ENCODE measurements at places on chromosomes 1 and 21. TPM values are rescaled to one million over a fixed set of nuclear protein-coding genes. Genes with fewer than 3 reads are reported as not detected.
A peak's percentile ranks its signal among the peaks of the same experiment; 100 is the strongest.

Gene NGF
- 9.7 TPM for total RNA-seq

Gene KIF14
- 30.0 TPM for total RNA-seq

Gene FCN3
- total RNA-seq = not detected

Gene TLCD4
- 11.2 TPM for total RNA-seq

Gene PLA2G5
- total RNA-seq = not detected

Gene SLC9C2
- total RNA-seq = not detected

- no peak for DNase-seq
Measured at GRCh38 chr1:97412737-97413136, 508.1 kb downstream of the DPYD start.

- DNase-seq = peak; percentile 61
Measured at GRCh38 chr1:35715568-35716002, 3.1 kb downstream of the C1orf216 start.

GRCh38 chr1:179228783-179229213 is 679 bp downstream of the ABL2 start:
- DNase-seq = peak; percentile 19

- peak; percentile 64 for DNase-seq
Measured at GRCh38 chr1:44714944-44715571, 15.9 kb downstream of the RNU5D-1 start.

DNA sequence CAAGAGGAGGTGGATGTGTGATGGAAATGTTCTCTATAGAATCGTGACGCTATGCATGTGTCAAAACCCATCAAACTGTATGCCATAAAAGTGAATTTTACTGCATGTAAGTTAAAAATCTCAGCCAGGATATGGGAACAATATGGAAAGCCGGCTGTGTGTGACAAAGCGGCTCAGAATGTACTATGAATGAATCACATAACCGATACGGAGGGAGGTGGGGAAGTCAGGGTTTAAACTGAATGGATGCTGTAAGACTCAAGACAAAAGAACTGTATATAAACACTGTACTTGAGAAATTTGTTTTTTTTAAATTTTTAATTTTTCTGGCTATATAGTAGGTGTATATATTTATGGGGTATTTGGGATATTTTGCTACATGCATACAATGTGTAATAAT is 111.6 kb upstream of the PDE4B start:
- no peak for DNase-seq

DNA sequence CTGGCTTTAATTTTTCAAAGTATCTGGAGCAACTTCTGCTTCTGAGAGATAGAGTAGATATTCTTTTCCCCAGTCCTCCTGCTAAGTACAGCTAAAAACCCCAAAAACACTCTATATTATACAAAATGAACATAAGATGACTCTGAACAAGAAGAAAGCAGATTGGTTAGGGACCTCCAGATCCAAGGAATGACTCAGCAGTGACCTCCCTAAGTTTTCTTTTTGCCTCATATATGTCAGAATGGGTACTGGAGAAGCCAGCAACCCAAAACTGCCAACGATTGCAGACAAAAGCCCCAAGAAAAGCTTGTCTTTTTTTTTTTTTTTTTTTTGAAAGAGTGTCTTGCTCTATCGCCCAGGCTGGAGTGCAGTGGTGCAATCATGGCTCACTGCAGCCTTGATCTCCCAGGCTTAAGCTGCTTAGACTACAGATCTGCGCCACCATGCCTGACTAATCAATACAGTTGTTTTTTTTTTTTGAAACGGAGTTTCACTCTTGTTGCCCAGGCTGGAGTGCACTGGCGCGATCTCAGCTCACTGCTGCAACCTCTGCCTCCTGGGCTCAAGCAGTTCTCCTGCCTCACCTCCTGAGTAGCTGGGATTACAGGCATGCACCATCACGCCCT is 22.7 kb downstream of the NDUFS5 start:
- no peak for DNase-seq

DNA sequence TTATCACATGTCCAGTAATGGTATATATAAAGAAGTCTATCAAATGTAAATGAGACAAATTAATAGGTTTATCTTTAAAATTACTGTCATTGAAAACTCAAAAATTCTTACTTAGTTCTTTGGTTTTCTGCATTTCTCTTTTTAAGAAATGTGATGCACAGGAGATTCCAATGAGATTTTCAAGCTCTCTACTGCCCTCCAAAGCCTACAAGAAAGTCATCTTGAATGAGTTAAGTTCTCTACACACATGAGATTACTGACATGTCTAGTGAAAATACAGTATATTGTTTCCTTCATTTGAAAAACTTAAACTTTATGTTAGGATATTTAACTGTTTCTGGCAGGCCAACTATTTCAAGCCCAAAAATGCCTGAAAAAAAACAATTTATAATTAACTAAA is 68.8 kb downstream of the ITGB3BP start:
- no peak for DNase-seq

GRCh38 chr1:179935909-179936496 is 18.6 kb upstream of the CEP350 start:
- DNase-seq = no peak

- DNase-seq = no peak
Measured at GRCh38 chr1:101128846-101129245, 103.3 kb upstream of the DPH5 start.

- no peak for DNase-seq
Measured at GRCh38 chr1:73784026-73784425, 413.9 kb downstream of the LRRIQ3 start.

- DNase-seq = peak; percentile 67
Measured at GRCh38 chr1:183942933-183943693, 94.4 kb downstream of the COLGALT2 start.

- DNase-seq = no peak
Measured at GRCh38 chr1:23978805-23979204, 1.3 kb downstream of the SRSF10 start.

GRCh38 chr1:27811741-27812500 is 18.7 kb upstream of the PPP1R8 start:
- no peak for DNase-seq

DNA sequence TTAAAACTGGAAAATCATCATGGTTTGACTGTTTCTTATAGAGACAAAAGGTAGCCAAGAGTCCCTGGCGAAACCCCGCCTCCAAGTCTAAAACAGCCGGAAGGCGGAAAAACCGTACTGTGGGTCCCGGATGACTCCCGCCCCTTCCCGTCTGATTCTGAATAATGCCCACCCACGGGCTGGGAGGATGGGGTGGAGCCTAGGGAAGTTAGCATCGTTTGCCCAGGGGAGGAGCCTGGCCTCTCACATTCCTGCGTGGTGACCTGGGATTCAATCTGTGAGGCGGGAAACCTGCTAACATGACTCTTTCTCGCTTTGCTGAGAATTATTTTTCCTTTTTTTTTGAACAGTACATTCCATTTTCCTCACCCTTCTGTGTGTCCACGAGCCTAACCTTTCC is 124.9 kb downstream of the KCNK1 start:
- no peak for DNase-seq

GRCh38 chr1:39416609-39417008 is 74.8 kb upstream of the BMP8A start:
- no peak for DNase-seq
